ENCODE measurements at places on chromosomes 5 and 9. TPM values are rescaled to one million over a fixed set of nuclear protein-coding genes. Genes with fewer than 3 reads are reported as not detected.
A peak's percentile ranks its signal among the peaks of the same experiment; 100 is the strongest.

- H3K36me3 ChIP-seq: no peaks in the 10 kb centered on the region
- no peak overlapping the region for H3K4me3 ChIP-seq
- no peak overlapping the region for H3K27ac ChIP-seq
- H3K4me1 ChIP-seq: no peaks in the 10 kb centered on the region
Observed at GRCh38 chr5:120162321-120162720, 301.8 kb upstream of the PRR16 start.

GRCh38 chr9:37034305-37034937, 353 bp upstream of the PAX5 start:
- H3K27ac ChIP-seq: no peak overlapping the region
- H3K27me3 ChIP-seq: peaks cover 96% of the 10 kb centered on the region
- DNase-seq: no peak
- peaks cover 61% of the 10 kb centered on the region for H3K4me1 ChIP-seq

GRCh38 chr5:9034649-9035048, 511.2 kb downstream of the SEMA5A start:
- no peak overlapping the region for H3K27ac ChIP-seq
- DNase-seq: no peak
- no peaks in the 10 kb centered on the region for H3K27me3 ChIP-seq
- H3K36me3 ChIP-seq: no peaks in the 10 kb centered on the region

- no peak for DNase-seq
- H3K27ac ChIP-seq: no peak overlapping the region
- no peak overlapping the region for H3K4me3 ChIP-seq
- H3K4me1 ChIP-seq: no peaks in the 10 kb centered on the region
- H3K36me3 ChIP-seq: no peaks in the 10 kb centered on the region
Observed at GRCh38 chr5:103510851-103511553, 51.6 kb downstream of the NUDT12 start.

GRCh38 chr5:168612123-168612522, 33.0 kb upstream of the PANK3 start:
- no peaks in the 10 kb centered on the region for H3K27me3 ChIP-seq
- no peak overlapping the region for H3K27ac ChIP-seq
- peaks cover 6% of the 10 kb centered on the region for H3K4me1 ChIP-seq
- DNase-seq: no peak
- no peaks in the 10 kb centered on the region for H3K36me3 ChIP-seq

DNA sequence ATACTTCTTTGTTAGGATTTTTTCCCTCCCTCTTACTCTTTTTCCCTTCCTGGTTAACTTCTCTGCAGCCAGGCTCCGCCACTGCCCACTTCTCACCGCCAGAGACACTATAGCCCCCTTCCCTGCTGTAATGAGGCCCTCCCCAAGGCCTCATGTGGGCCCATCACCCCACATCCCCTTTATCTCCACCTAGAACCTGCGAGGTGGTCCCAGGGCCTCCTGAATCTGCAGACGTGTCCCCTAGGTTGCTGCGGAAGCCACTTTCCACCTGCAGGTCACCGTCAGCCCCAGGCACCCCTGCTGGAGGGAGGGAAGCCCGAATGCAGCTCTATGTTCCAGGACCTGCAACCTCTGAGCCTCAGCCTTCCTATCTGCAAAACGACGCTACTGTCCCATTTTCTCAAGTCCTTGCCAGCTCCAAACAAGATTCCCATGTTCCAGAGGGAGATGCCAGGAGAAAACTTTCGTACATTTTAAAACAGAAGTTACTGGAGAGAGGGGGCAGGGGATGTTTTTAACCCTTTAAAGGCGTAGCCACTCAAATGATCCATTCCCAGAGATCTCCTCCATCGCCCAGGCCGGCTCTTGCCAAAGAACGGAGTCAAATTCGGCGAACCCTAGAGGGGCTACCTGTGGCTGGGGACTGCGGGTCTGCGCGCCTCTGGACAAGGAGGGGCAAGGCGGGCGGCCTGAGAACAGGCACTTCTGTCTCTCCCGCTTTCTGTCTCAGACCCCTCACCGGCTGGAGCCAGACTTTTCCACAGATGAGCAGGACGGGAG, 929 bp downstream of the SH3PXD2B start:
- H3K4me3 ChIP-seq: peak overlapping the region; percentile 32
- DNase-seq: no peak
- peaks cover 12% of the 10 kb centered on the region for H3K27me3 ChIP-seq
- peaks cover 20% of the 10 kb centered on the region for H3K4me1 ChIP-seq
- H3K36me3 ChIP-seq: no peaks in the 10 kb centered on the region

DNA sequence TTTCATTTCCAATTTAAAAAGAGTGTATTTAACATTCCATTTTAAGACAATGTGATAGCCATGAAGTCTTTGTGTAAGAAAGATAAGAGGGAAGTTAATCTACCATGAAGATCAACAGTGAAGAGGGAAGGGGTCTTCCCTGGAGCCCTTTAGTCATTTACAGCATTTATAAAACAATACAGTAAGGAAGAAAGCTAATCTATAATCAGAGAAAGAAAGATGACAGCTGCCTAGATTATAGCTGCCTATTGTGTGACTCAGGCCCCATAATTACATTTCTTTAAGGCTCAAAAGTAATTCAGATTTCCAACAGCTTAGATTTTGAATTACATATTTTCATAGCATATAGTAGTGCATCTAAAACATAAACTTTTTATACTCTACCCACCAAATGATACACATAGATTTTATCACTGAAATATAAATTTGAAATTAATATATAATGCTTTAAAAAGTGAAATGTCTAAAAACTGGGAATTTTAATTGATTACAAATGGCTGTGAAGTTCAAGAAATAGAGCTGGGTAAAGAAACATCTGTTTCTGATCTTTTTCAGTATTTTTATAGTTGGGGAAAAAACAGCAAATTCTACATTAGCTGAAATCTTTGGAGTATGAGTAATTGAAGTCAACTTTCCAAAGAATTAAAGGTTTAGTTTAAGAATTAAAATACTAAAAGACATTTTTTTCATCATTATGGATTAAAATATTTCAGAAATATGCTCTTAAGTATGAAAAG, 89.6 kb downstream of the RIC1 start:
- no peak overlapping the region for H3K4me3 ChIP-seq
- no peaks in the 10 kb centered on the region for H3K27me3 ChIP-seq
- H3K27ac ChIP-seq: no peak overlapping the region
- no peak for DNase-seq
- peaks cover 27% of the 10 kb centered on the region for H3K36me3 ChIP-seq

DNA sequence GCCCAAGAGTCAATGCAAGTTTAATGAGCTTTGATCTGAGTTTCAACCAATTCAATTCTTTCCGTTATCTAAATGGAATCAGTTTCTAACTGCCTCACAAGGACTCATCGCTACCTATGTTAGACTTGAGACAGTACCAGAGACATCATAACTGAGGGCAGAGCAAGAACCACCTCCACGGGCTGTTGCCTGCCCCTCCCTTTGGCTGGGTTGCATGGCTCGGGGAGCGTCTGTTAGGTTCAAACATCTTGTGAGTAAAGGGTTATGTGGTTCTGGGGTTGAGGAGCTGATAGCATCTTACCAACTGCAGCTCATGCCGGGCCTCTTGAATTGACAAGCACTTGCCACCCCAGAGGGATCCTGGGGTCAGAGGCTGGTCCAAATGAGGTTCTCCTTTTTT, 457.9 kb downstream of the ENC1 start:
- DNase-seq: no peak
- no peak overlapping the region for H3K4me3 ChIP-seq
- H3K27me3 ChIP-seq: peaks cover 6% of the 10 kb centered on the region

DNA sequence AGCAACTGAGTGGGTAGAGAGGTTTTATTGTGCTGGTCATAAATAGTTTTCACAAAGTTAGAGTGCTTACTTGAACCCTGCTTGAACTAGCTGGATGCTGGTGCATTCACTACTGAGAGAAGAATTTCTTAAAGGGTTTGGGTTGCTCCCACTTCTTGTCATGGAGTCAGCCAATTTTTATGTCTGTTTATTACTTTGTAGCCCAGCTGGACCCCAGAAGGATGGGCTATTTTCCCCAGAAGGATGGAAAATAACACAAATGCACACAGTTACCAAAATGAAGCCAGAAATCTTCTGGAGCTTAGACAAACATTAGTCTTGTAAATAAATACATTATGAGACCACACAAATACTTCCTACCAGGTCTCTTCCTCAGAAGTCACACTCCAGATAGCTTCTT, 480.8 kb upstream of the TNC start:
- no peak overlapping the region for H3K27ac ChIP-seq
- no peaks in the 10 kb centered on the region for H3K4me1 ChIP-seq
- no peak for DNase-seq
- H3K4me3 ChIP-seq: no peak overlapping the region

DNA sequence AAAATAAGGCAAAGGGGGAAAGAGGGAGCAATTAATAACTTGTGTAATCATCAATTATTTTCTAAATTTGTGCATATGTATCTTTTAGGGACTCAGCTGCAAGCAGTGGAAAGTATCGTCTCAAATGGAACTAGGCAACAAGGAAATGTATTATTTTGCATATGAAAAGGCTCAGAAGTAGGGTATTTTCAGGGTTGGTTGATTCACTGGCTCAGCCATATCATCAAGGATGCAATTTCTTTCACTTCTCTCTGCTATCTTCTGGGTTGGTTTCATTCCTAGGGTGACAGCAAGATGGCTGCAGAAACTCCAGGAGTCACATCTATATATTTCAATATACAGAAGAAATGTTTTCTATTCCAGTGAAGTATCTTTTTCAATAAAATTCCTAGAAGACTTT, 509.8 kb downstream of the DMAC1 start:
- H3K27ac ChIP-seq: no peak overlapping the region
- no peaks in the 10 kb centered on the region for H3K27me3 ChIP-seq
- H3K4me3 ChIP-seq: no peak overlapping the region
- H3K36me3 ChIP-seq: no peaks in the 10 kb centered on the region
- no peaks in the 10 kb centered on the region for H3K4me1 ChIP-seq

GRCh38 chr5:115309751-115310370, 13.4 kb upstream of the CCDC112 start:
- DNase-seq: peak; percentile 68
- H3K4me1 ChIP-seq: no peaks in the 10 kb centered on the region
- H3K27me3 ChIP-seq: peaks cover 14% of the 10 kb centered on the region
- no peak overlapping the region for H3K27ac ChIP-seq

GRCh38 chr5:1522601-1523479, 920 bp downstream of the LPCAT1 start:
- no peak for DNase-seq
- peaks cover 11% of the 10 kb centered on the region for H3K36me3 ChIP-seq
- no peak overlapping the region for H3K27ac ChIP-seq
- H3K4me3 ChIP-seq: peak overlapping the region; percentile 56
- H3K4me1 ChIP-seq: peaks cover 45% of the 10 kb centered on the region

- H3K4me1 ChIP-seq: peaks cover 3% of the 10 kb centered on the region
- no peaks in the 10 kb centered on the region for H3K36me3 ChIP-seq
- H3K4me3 ChIP-seq: no peak within 1 kb of the TSS
- H3K27me3 ChIP-seq: peaks cover 92% of the 10 kb centered on the region
Observed at GRCh38 chr5:51383131-51384121, at the start of gene ISL1. Gene ISL1 (plus strand): TSS chr5:51383448. CDS start chr5:51383672, 224 bp downstream.

DNA sequence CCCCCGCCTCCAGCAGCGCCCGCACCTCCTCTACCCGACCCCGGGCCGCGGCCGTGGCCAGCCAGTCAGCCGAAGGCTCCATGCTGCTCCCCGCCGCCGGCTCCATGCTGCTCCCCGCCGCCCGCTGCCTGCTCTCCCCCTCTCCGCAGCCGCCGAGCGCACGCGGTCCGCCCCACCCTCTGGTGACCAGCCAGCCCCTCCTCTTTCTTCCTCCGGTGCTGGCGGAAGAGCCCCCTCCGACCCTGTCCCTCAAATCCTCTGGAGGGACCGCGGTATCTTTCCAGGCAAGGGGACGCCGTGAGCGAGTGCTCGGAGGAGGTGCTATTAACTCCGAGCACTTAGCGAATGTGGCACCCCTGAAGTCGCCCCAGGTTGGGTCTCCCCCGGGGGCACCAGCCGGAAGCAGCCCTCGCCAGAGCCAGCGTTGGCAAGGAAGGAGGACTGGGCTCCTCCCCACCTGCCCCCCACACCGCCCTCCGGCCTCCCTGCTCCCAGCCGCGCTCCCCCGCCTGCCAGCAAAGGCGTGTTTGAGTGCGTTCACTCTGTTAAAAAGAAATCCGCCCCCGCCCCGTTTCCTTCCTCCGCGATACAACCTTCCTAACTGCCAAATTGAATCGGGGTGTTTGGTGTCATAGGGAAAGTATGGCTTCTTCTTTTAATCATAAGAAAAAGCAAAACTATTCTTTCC, 19.3 kb downstream of the CDKN2A start:
- H3K27ac ChIP-seq: no peak overlapping the region
- peaks cover 99% of the 10 kb centered on the region for H3K27me3 ChIP-seq
- no peaks in the 10 kb centered on the region for H3K36me3 ChIP-seq

GRCh38 chr5:168527756-168528295, 1.3 kb upstream of the FBLL1 start:
- H3K4me1 ChIP-seq: peaks cover 11% of the 10 kb centered on the region
- H3K27ac ChIP-seq: no peak overlapping the region
- H3K27me3 ChIP-seq: peaks cover 39% of the 10 kb centered on the region
- H3K36me3 ChIP-seq: no peaks in the 10 kb centered on the region

DNA sequence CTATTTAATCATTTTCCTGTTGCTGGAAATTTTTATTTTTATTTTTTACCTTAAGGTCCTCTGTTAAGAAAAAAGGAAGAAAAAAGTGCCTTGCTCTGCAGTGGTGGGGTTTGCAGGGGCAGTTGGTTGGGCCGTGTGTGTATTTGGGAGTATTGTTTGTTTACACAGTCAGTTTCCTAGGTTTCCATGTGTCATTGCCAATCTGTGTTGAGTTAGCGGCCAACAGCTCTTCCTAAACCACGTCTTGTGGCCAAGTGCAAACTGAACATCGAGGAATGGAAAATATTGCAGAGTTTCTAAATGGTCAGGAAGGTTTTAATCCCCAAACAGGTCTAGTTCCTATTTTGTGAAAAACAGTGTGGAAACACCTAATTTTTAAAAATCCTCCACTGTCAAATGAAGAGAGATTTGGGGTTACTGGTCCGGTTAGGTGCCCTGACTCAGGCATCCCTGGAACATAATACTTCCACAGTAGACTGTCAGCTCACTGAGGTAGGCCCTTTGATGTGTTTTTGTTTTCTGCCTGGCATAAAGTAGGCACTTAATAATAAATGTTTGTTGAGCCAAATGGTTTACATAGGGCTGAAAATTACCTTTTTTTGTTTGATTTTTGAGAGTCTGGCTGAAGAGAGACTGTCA, 37.0 kb downstream of the MAMDC2 start:
- no peaks in the 10 kb centered on the region for H3K36me3 ChIP-seq
- H3K4me1 ChIP-seq: no peaks in the 10 kb centered on the region
- no peak overlapping the region for H3K27ac ChIP-seq
- H3K4me3 ChIP-seq: no peak overlapping the region
- no peak for DNase-seq

- no peaks in the 10 kb centered on the region for H3K36me3 ChIP-seq
- no peaks in the 10 kb centered on the region for H3K27me3 ChIP-seq
- H3K4me3 ChIP-seq: no peak overlapping the region
- no peak for DNase-seq
- no peaks in the 10 kb centered on the region for H3K4me1 ChIP-seq
Observed at GRCh38 chr5:121763665-121764064, 88.0 kb upstream of the FTMT start.

NUTM2G gene
- not detected for total RNA-seq

SLC46A2 gene
- not detected for total RNA-seq

SLC34A1 gene
- not detected for total RNA-seq

PLAC8L1 gene
- 0.56 TPM for total RNA-seq

DHX29 gene
- total RNA-seq: 13.8 TPM

CATSPER3 gene
- 0.56 TPM for total RNA-seq

GDA gene
- not detected for total RNA-seq

GRIA1 gene
- not detected for total RNA-seq
